HCT116 (cell line): ENCODE measurements at places on chromosomes 5 and 9. TPM values are rescaled to one million over a fixed set of nuclear protein-coding genes. Genes with fewer than 3 reads are reported as not detected.

Gene CMYA5
- 0.22 TPM for total RNA-seq

Gene NTRK2
- total RNA-seq, result not detected

Gene INSL4
- total RNA-seq, result not detected

Gene TAF11L10
- not detected for total RNA-seq

Gene SMIM3
- 35.4 TPM for total RNA-seq

Gene SPINK7
- total RNA-seq, result not detected

Gene ARL10
- total RNA-seq, result 0.05 TPM

Gene C5orf58
- total RNA-seq, result not detected

Gene LRRC14B
- total RNA-seq, result not detected

Gene WHRN
- 12.8 TPM for total RNA-seq

Gene PAEP
- total RNA-seq, result not detected

Gene NR6A1
- total RNA-seq, result 9.9 TPM

Gene NMUR2
- not detected for total RNA-seq

Gene LTC4S
- total RNA-seq, result 5.0 TPM

Gene HTR1A
- not detected for total RNA-seq

Gene FAM153A
- not detected for total RNA-seq

Gene DMRT1
- 0.47 TPM for total RNA-seq

Gene NDUFS4
- 91.4 TPM for total RNA-seq

Gene SH2D3C
- total RNA-seq, result 1.3 TPM

Gene SLCO6A1
- 0.69 TPM for total RNA-seq

Gene KLHL3
- total RNA-seq, result not detected

Gene TAF1L
- total RNA-seq, result not detected
